ENCODE measurements at places on chromosomes 13 and 19. TPM values are rescaled to one million over a fixed set of nuclear protein-coding genes. Genes with fewer than 3 reads are reported as not detected.

NUDT19 gene
- total RNA-seq = 7.7 TPM

GRCh38 chr13:93262729-93263345, 36.2 kb downstream of the GPC6 start:
- DNase-seq = no peak

PGLYRP2 gene
- not detected for total RNA-seq

CSNK1G2 gene
- total RNA-seq = 85.4 TPM

DNAAF3 gene
- total RNA-seq = 7.0 TPM

GRCh38 chr13:95387733-95388207, 86.5 kb upstream of the ABCC4 start:
- DNase-seq = no peak

DNA sequence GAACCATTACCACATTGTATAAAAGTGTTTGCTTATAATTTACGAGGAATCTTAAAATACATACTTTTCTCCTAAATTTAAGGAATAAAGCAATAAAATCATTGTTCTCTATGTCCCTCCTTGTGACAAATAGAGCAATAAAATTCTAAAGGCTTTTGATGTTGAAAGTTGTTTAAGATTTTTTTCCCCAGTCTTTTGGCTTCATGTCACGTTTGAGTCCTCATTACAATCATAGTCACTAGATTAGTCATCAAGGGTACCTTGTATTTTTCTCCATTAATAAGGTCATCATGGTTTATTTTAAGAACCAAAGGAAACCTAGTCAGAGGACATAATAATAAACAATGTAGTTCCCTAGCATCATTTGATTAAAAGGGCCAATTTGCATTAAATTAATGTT, 3.2 kb downstream of the WBP4 start:
- no peak for DNase-seq

ZNF441 gene
- 1.2 TPM for total RNA-seq

GRCh38 chr13:70042193-70042592, 65.4 kb upstream of the ATXN8OS start:
- no peak for DNase-seq

DNA sequence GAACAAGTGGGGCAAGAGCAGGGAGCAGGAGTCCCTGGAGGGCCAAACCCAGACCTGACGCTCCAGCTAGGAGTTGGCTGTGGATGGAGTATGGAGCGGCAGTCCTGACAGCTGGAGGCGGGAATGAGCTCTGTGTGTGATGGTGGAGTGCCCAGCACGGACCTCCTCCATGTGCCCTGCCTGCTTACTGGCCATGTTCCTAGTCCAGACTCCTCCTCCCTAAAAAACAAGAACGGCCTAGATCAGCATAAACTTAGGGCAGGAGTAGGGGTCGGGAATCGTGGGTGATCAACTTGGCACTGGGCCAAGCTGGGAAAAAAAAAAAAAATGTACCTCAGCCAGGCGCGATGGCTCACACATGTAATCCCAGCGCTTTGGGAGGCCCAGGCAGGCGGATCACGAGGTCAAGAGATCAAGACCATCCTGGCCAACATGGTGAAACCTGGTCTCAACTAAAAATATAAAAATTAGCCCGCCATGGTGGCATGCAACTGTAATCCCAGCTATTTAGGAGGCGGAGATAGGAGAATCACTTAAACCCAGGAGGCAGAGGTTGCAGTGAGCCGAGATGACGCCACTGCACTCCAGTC, 29.5 kb downstream of the LTBP4 start:
- no peak for DNase-seq

GRCh38 chr19:6219586-6220290, 60.0 kb downstream of the MLLT1 start:
- no peak for DNase-seq

GRCh38 chr19:28636706-28637105, 576.2 kb downstream of the UQCRFS1 start:
- DNase-seq = no peak

DNA sequence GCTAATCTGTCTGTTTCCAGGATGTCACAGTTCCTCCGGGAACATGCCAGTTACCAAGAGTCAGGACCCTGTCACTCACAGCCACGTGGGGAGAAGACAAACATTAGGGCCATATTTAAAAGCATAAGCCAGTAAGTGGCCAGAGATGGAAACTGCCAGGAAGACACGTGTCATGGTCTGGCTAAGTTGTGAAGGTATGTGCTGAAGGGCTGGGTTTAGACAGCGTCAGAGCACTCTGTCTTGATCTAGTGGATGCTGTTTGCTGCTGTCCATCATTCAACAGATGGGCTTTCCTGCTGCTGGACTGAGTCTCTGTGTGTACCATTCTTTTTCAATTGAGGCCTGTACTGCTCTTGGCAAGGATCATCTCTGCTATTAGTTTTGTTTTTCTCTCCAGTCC, 128.6 kb downstream of the HS6ST3 start:
- DNase-seq = no peak

ZNF625 gene
- 4.6 TPM for total RNA-seq

DNA sequence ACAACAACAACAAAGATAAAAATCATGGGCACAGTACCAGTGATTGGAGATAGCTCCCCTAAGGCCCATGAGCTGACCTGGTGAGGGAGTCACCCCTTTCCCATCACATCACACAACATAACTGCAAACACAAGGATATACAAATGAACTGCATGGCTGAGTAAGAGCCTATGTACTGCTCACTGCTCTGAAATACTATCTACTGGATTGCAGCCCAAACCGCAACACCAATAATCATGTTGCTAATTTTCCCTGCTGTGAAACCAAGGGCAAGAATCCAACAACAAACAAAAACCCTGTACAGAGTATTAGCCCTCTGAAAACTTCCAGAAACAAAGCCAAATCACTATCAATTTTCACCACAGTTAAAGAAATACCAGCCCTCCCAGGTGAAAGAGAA, 1893.2 kb downstream of the PCDH9 start:
- DNase-seq = no peak

CCDC70 gene
- not detected for total RNA-seq

ZNF383 gene
- total RNA-seq = 3.2 TPM

DNA sequence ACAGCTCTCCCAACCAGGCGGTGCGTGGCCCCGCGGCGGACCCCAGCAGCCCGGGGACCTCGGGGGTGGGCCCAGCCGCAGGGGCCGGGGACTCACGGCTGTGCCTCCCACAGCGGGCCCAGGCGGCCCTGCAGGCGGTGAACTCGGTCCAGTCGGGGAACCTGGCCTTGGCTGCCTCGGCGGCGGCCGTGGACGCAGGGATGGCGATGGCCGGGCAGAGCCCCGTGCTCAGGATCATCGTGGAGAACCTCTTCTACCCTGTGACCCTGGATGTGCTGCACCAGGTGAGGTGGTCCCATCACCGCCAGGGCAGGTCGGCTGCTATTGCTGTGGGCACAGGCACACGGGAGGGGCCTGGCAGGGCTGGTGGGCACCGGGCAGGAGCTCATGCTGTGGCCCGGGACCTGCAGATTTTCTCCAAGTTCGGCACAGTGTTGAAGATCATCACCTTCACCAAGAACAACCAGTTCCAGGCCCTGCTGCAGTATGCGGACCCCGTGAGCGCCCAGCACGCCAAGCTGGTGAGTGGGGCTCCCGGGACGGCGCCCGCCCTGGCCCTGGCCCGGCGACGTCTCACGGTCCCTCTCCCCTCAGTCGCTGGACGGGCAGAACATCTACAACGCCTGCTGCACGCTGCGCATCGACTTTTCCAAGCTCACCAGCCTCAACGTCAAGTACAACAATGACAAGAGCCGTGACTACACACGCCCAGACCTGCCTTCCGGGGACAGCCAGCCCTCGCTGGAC, 7.3 kb downstream of the PTBP1 start:
- DNase-seq = no peak

FREM2 gene
- total RNA-seq = 1.0 TPM

DNA sequence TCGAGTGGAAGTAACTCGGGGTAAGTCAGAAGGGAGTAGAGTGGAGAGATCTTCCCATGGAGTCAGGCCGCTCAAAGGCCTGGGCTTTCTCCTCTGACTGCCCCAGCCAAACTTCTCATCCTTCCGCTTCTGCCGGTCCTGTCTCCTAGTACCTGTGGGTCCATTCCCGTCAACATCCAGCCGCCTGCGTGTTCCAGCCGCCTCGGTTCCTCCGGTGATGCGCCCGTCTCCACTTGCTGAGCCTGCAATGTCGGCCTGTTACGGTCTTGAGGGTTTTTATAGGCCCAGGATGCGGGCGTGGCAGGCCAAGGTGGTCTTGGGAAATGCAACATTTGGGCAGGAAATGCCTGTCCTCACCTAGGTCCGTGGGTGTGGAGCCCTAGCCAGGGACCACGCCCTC, 38.3 kb downstream of the RASL11A start:
- DNase-seq = no peak

- no peak for DNase-seq
Measured at GRCh38 chr13:27928805-27929753, 9.3 kb downstream of the PDX1 start.

FBXO17 gene
- total RNA-seq = 21.6 TPM

- DNase-seq = peak; percentile 37
Measured at GRCh38 chr13:112545856-112546255, 42.1 kb downstream of the TUBGCP3 start.

DNA sequence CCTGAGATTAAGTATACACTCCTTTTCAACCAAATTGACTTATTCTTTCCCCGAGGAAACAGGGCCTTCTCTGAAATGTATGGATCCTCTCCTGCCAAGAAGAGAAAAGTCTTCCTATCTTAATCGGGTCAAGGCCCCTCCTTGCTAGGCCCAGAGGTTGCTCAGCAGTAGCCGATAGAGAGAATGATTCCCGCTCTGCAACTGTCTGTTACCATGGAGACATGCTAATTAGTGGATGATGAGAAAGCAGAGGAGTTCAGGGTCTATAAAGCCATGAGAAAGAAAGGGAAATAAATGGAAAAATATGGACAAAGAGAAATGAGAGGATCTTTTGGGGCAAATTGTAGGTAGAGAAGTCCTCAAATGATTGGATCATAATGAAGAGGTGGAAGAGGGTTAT, 103.5 kb downstream of the POU4F1 start:
- DNase-seq = no peak

DNA sequence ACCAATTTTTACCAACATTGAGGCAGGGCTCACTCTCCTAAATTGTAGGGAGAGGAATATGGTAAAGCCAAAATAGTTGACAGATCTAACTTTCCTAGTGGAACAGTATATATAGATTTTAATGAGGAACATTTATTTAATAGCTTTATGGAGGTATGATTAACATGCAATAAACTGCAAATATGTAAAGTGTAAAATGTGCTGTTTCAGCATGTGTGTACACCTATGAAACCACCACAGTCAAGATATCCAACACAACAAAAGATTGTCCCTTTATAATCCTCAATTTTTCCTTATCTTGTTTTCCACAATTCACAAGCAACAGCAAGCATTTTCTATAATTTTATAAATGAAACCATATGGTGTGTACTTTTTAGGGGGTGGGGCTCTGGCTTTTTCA, 4.1 kb upstream of the TRAPPC2B start:
- DNase-seq = no peak

DNA sequence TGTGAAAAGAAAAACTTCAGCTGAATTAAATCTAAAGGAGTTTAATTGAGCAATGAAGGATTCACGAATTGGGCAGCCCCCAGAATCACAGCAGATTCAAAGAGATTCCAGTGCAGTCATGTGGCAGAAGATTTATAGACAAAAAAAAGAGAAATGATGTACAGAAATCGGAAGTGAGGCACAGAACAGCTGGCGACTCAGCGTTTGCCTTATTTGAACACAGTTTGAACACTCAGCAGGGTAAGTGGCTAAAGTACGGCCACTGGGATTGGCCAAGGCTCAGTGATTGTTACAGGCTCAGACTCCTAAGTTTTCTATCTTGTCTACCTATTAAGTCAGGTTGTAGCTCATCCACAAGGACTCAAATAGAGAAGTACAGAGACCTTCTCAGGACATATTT, 11.6 kb upstream of the CFAP97D2 start:
- DNase-seq = no peak

- no peak for DNase-seq
Measured at GRCh38 chr13:29361716-29362115, 233.8 kb downstream of the SLC7A1 start.

GRCh38 chr19:45470762-45471081, 2.9 kb downstream of the FOSB start:
- no peak for DNase-seq

GRCh38 chr19:55677572-55678028, 2.6 kb downstream of the EPN1 start:
- no peak for DNase-seq

DNA sequence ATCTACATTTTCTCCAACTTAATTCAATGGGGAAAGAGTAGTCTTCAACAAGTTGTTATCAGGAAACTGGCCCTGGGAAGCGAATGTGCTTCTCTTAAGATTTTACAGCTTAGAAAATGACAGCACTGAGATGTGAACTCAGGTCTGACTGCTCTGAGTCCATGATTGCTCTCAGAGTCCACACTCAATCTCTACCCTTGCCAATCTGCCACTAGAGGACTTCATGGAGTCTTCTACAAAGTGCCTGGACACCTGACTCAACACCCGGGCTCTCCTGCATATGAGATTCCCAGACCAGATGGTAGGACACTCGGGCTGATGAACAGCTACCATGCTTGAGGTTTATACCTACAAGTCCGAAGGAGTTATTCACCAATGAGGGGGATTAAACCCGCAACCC, 74.8 kb downstream of the ABCC4 start:
- no peak for DNase-seq

- no peak for DNase-seq
Measured at GRCh38 chr13:111051041-111051725, 63.9 kb upstream of the ARHGEF7 start.

PBX4 gene
- 2.7 TPM for total RNA-seq

GRCh38 chr13:60001889-60002288, 161.8 kb downstream of the DIAPH3 start:
- DNase-seq = peak; percentile 27

DNA sequence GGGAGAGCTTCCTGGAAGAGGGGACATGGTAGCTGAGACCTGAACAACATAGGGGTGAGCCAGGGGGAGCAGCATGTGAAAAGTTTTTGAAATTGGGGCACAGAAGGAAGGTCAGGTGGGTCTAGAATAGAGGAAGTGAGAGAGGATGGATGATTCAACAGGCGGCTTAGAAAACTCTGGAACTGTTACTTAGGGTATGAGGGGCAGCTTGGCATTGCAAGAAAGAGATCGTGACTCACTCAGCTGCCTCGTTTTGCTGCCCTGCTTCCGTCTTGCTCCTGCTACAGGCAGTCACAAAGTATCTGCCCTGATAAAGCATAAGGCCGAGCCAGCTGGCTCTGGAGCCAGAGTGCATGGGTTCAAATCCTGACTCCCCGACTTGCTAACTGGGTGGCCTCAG, 1.3 kb upstream of the CEACAM20 start:
- no peak for DNase-seq

- no peak for DNase-seq
Measured at GRCh38 chr19:525029-525428, 6.5 kb upstream of the CDC34 start.

DNA sequence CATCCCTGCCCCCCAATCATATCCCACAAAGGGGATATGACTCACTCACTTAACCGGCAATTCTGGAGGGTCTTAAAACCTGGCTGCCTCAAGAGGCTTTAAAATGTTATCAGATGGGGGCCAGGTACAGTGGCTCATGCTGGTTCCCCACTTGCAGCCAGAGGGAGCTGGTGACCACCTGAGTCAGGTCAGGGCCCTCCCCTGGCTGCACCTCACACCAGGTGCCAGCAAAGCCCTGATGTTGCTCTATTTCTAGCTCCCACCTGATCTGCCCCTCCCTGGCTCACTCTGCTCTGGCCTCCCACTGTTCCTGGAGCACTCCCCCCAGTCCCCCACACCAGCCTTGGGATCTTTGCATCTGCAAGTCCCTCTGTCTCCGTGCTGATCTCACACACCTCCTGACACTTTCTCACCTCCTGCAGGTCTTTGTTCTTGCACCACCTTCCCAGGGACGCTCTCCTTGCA, 14.2 kb downstream of the HPN start:
- no peak for DNase-seq

EDNRB gene
- 0.36 TPM for total RNA-seq

- no peak for DNase-seq
Measured at GRCh38 chr13:51396352-51396751, 56.5 kb downstream of the INTS6 start.

Measured in epithelial cell of proximal tubule (primary cell).